Fibroblast of skin of right biceps (primary cell): ENCODE measurements at places on chromosomes 7 and 10.

DNA sequence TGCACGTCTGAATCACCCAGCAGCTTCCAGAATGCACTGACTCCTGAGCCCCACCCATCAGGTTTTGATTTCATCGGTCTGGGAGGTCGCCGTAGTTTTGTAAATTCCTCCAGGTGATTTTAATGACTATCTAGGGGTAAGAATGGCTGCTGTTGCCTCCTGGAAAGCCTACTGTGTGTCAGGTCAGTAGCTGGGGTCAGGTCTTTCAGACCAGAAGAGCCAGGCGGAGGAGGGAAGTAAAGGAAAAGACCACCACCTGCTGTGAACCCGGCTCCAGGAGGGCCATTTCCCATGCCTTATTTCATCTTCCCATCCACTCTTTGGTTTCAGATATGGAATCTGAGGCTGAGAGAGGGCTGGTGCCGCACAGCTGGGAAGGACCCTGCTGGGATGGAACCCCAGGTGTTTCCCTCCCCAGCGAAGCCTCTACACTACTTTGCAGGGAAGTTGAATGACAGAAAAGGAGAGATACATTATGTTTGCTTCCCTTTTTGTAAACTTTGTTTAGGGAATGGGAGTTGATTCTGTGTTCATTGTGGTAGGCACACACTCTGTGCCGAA lies 19.8 kb downstream of the ADAMTS14 start:
- DNase-seq, result no peak

DNA sequence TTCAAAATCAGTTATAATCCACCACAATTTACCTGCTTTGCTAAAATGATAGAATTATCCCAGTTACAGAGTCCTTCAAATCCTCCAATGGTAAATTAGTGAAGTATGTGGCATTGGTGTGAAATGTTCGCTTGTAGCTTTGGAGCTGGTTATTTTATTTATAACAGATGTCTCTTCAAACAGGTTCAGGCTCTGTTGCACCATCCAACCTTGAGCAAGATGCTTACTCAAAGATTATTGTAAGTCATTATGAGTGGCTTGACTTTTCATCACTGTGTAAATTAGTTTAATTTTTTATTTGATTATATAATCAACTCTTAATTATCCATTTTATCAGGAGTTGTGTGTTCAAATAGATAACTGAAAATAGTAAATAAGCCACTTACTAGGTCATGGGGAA lies 99.4 kb downstream of the BTRC start:
- DNase-seq, result no peak

GRCh38 chr10:3959370-3960325 lies 174.6 kb upstream of the KLF6 start:
- no peak for DNase-seq

DNA sequence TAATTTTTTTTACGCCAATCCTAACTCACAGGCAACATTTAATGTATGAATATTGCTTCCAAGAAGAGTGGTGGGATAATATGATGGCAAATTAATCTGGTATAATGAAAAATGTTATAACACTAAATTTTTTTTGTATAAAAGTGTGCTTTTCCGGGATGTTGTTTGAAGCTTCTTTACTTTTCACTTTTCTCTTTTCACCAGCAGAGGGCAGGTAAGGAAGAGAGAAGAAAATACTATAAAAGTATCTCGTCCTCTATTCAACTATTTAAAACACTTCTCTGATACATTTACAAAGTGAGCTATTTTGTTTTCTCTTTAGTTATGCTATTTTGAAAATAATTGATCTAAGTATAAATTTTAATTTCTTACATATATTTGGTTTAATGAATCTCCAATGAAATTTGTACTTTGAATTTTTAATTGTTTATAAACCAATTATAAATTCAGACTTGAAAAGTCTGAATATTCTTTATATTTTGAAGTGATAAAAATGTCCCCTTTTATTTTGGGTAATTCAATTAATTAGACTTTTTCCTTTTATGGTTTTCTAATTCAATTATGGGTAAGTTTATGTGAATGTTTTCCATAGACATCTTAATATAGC lies 20.7 kb upstream of the CFTR start:
- peak; percentile 20 for DNase-seq

- DNase-seq, result no peak
Observed at GRCh38 chr7:65915921-65916657, 43.2 kb downstream of the VKORC1L1 start.

DNA sequence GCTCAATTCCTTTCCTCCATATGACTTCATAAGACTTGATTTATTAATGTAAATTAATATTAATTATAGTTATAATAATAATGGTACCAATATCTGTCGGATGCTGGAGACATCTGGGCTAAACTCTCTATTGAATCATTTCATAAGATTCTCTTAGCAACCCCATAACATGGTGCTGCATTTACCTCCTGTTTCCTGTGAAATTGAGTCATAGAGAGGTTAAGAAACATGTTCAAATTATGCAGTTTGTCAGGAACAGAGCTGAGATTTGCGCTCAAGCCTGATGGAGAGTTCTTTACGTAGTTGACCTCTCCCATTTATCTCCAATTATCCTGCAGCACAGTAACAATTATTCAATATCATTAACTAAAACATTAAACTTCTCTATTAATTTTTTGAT lies 621.8 kb upstream of the FZD8 start:
- no peak for DNase-seq

DNA sequence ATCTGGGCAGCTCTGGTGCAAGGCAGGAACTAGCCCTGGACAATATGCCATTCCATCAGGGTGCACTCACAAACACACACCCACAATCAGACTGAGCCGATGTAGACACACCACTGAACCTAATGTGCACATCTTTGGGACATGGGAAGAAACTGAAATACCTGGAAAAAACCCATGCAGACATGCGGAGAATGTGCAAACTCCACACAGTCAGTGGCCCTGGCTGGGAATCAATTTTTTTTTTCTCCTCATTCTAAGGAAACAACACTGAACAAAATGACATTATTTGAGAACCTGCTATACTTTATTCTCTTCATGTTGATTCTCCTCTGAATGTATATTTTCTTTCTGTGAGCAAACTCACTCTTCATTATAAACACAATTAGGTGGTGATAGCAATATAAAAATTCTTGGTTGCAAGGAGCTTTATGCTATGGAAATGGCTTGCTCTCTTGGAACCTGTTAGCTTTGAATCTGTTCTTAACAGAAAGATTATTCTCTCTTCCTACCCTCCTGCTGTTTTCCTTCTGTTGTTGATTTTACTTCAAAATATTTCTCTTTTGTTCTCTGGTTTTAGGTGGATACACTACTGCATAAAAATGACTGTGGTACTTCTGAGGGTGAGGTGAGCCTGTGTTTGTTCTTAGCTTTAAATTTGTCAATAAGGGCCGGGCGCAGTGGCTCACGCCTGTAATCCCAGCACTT lies 33.0 kb upstream of the MICU1 start:
- DNase-seq, result no peak
